ENCODE measurements at places on chromosomes 4 and X.

GRCh38 chrX:130770615-130771014 lies 132.4 kb downstream of the ENOX2 start:
- peak; percentile 81 for DNase-seq

DNA sequence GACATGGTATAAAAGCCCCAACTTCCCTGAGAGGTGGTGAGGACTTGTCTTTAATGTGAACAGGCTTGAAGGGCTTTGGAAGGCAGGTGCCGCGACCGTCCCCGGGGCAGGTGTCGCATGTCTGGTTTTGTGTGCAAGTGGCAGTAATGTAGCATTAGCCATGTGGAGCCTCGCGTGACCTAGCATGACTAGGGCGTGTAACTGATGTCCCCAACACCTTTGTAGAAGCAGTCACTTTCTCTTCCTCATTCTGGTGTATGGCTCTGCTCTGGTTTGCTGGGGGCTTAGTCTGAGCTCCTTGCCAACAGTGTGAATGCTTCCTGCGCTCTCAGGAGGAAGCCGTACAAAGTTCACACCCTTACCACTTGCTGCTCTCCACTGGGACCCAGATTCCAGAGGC lies 145.7 kb downstream of the AMMECR1 start:
- DNase-seq: no peak

DNA sequence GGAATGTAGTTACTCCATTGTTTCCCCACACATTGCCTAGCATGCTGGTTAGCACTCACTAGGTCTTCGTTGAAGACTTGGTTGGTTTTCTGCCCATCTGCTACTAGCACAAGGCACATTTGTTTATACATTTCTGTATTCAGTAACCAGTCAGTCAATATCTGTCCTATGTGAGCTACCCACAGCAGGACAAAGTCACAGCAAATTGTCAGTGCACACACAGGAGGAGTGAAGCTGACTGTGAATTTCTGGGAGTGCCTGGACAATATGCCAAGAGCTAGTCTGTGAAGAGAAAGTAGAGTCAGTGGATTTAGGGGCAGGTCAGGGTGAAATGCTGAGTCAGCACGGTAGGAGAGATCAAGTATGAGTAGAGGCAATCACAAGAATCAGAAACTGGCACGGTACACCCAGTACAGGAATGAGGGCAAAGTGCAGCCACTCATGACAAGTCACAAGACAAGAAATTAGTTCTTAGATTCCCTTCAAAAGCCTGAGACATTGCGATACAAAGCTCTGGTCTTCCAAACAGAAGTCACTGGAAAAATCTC lies 1049.8 kb upstream of the POU3F4 start:
- no peak for DNase-seq

DNA sequence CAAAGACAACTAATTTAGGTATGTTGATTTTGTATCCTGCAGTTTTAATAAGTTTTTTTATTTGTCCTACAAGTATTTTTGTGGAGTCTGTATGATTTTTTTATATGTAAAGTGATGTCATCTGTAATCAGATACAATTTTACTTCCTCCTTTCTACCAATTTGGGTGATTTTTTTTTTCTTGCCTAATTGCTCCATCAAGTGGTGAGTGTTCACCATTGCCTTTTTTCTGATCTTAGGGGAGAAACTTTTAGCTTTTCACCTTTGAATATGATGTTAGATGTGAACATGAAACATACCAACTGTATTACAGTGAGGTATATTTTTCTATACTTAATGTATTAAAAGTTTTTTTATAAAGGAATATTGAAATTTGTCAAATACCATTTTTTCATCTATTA lies 362.3 kb downstream of the PABPC4L start:
- peak; percentile 12 for DNase-seq

- DNase-seq: no peak
Observed at GRCh38 chrX:102624105-102624504, 24.8 kb downstream of the ARMCX5 start.

DNA sequence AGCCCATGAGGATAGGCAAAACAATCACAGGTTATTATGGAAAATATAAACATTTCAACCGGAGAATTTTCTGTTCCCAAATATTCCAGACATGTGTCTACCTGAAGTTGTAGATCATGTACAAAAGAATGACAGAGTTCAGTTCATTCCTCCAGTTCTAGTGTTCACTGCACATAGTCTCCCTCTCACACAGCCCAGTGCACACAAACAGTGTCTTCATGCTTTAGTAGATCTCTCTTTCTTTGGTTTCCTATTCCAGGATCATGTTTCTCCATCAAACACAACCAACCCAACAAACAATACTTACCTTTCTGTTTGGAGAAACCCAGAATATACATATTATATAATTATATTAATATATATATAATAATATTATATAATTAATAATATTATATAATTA lies 671.9 kb downstream of the TRIML1 start:
- no peak for DNase-seq

DNA sequence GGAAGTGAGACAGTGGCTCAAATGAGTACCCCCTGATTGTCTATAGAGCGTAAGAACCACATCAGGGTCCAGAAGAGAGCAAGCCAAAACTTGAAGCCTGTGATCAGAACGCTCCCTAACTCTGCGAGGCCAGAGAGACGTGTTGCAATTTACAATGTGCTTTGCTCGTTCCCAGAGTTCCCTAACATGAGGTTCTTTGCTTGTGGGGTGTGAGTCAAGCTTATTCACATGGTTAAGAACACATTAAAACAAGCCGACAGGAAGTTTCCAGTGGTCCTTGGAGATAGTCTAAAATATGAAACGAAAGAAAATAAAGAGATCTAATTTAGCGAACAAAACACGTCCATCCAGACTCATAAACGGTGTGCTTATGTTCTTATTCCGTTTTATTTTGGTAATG lies 702.3 kb downstream of the TRIML1 start:
- no peak for DNase-seq

DNA sequence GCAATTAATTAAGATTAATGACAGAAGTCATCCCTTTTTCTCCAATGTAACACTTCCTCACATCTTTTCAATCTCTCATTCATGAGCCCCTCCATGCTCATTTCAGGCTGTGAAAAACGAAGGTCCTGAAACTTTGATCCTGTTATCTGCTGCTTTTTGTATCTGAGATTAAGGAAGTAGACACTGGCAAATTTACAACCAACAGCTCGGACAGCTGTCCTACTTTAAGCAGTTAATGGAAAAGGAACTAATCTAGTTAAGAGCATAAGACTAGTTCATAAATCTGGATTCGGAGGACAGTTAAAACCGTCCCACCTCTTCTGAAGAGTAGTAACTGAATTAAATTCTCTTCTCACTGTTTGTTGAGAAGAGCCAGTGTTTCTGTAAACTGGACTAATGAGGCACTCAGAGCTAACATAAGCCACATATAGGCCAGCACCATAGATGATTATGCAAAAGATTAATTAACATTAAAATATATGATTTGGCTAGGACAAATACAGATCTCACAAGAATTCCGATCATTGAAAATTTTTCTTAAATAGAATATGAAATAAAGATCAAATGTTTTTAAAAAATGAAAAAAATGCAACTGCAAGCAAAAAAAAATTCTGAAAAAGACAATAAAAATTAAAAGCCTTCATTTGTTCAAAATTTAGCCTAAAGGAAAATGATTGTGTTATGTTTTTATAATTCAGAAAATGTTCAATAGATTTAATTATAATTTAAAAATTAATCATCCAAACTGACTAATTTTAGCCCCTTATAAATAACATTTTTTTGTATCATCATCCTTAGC lies 114.4 kb downstream of the ANTXR2 start:
- DNase-seq: no peak

- DNase-seq: no peak
Observed at GRCh38 chr4:111221371-111221770, 598.5 kb upstream of the PITX2 start.

DNA sequence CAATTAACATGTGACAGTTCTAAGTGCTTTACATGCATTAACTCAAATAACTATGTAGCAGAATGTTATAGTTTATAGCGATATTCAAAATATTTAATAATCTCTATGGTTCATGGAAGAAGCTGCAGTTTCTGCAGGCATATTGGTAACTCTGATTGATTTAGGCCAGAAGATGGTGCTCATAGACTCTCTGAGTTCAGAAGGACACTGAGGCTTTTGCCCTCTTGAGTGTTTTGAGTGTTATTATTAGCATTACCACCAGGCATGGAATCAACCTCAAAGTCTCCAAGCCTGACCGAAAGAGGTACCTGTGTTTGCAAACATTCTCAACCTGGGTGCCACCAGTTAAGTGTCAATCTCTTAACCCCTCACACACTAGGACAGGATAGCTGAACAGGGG lies 792.3 kb upstream of the PCDH7 start:
- DNase-seq: no peak

DNA sequence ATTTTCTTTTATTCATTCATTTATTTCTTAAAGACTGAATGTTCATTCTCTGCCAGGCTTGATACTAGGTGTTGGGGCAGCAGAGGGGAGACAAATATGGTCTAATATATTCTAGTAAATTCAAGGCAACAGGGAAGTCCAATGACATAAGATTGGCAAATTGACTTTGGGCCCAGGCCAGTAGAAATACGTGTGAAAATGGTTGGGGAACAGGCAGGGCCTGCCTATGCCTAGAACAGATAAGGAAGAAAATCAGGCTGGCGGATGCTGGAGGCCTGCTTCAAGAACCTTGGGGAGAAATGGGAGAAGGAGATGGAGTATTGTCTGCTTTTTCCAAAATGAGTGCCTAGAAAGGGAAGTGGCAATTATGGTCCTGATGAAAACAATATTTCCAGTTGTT lies 108.6 kb downstream of the RTL5 start:
- no peak for DNase-seq

GRCh38 chr4:8325291-8325973 lies 55.9 kb downstream of the HTRA3 start:
- DNase-seq: no peak

GRCh38 chrX:26253526-26253925 lies 37.6 kb downstream of the MAGEB5 start:
- DNase-seq: no peak

DNA sequence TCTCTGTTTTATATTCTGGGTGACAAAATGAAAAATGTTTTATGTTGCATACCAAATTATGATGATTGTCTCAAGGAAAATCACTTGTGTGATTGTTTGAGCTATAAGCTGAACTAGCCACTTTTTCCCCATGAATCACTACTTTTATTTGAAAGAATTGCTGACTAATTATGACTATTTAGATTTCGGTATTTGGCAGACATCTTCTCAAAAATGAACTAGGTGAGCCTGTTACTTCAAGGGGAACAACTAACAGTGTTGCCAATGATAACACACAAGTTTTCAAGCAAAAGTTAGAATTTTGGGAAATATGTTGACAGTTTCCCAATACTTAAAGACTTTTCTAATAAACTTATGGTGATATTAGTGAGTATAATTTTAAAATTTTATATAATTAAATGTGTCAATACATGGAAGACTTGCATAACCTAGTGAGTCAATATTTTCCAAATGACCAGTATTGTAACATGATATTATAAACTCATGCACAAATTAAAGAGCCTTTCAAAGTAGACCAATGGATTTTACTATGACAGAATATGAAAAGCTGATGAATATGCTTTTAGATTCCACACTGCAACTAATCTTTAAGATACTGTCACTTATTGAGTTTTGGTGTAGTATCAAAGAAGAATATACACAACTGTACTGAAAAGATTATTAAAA lies 187.7 kb upstream of the GATB start:
- peak; percentile 38 for DNase-seq

DNA sequence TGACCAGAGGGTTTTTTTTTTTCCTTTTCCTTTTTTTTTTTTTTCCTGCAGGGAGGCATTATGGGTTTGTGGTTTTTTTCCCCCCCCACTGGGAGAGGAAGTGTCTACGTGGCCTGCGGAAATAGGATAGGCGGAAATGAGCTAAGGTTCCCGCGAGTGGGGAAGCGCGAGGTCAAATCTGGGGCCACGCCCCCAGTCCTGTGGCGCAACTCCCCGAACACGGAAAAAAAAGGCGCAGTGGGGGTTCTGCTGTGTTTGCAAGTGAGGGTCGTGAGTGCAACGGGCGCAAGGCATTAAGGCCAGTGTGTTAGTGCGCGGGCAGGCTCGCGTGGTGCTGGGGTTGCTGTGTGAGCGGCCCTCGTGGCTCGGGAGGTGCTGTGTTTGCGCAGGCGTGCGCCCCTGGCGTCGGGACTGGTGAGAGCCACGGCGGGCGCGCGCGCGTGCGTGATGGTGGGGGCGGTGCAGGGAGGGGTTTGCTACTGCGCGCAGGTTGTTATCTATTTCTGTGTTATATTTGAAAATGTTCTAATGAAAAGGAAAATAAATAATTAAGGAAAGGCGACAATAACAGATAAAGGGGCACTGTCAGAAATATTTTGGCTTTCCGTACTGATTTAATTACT lies 685 bp upstream of the MORF4L2 start:
- DNase-seq: peak; percentile 76

DNA sequence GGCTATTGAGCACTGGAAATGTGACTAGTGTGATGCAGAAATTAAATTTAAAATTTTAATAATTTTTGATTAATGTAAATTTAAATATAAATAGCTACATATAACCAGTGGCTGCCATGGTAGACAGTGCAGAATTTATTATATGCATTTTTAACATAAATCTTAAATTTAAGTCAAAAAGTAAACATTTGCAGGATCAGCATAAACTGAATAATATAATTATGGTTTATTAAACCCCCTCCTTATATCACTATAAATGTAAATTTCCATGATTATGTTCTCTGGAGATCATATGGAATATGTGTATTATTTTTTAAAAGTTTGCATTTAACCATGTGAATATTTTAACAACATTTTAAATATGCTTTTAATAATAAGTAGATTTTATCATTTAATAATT lies 155.8 kb downstream of the TEX13C start:
- DNase-seq: no peak

DNA sequence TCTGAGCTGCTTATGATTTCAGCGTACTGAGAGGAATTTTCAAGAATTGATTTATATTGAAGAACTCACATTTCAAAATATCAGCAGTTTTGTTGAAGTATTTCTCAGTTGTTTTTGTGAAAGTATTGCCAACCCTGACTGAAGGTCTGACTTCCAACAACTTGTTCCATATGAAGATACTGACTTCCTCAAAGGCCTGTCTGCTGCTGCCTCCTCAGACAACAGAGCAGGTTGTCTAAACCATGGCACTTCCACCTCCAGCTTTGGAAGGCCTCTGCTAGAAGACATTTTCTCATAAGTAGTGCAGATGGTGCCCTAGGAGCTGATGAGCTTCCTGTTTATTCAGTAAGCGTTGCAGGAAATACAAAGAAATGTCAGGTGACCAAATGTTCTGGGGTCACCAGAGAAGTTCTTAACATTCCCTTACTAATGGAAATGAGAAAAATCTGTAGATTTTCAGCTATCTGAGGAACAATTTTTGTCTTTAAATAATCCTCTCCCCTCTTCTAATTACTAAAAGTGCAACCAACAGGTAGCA lies 28.8 kb downstream of the FGF2 start:
- DNase-seq: no peak

GRCh38 chr4:124337874-124338273 lies 374.7 kb downstream of the ANKRD50 start:
- peak; percentile 54 for DNase-seq

DNA sequence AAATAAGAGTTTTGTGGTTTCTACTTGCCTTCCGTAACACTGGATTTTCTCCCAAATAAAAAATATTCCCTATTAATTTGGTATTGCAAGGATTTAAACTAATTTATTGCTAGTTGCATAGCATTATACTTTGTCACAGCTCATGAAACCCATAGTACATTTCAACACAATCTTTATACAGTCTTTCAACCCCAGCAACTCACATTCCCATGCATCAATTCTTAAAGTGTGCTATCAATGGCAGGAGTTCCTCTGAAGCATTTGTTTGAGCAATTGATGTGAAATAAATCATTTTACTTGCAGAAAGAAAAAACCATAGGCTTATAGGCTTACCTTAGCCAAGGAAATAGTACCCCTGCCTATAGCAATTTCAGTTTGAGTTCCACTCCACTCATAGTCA lies 251.9 kb downstream of the PAPSS1 start:
- DNase-seq: no peak

- peak; percentile 64 for DNase-seq
Observed at GRCh38 chr4:155705664-155706063, 39.0 kb downstream of the GUCY1A1 start.

Measured in IMR-90 (cell line).